ENCODE measurements at places on chromosomes 7 and 10. TPM values are rescaled to one million over a fixed set of nuclear protein-coding genes. Genes with fewer than 3 reads are reported as not detected.

- DNase-seq = no peak
Observed at GRCh38 chr7:151866761-151867655, 9.9 kb downstream of the PRKAG2 start.

Gene ABCA13
- 0.20 TPM for total RNA-seq

- DNase-seq = no peak
Observed at GRCh38 chr7:132397070-132397469, 179.2 kb downstream of the PLXNA4 start.

- no peak for DNase-seq
Observed at GRCh38 chr7:50330696-50331095, 26.2 kb downstream of the IKZF1 start.

GRCh38 chr7:147008530-147008929 is 891.9 kb downstream of the CNTNAP2 start:
- DNase-seq = no peak

Gene ZNF487
- 1.9 TPM for total RNA-seq

Gene NPFFR1
- total RNA-seq = 0.02 TPM

GRCh38 chr10:65341323-65341925 is 1584.4 kb upstream of the LRRTM3 start:
- DNase-seq = no peak

Gene HPSE2
- total RNA-seq = not detected

Gene GPR141
- total RNA-seq = 0.64 TPM

- DNase-seq = no peak
Observed at GRCh38 chr7:5667391-5667790, 114.1 kb downstream of the RNF216 start.

Gene RHOBTB1
- total RNA-seq = 13.5 TPM

Gene POMZP3
- total RNA-seq = 7.9 TPM

DNA sequence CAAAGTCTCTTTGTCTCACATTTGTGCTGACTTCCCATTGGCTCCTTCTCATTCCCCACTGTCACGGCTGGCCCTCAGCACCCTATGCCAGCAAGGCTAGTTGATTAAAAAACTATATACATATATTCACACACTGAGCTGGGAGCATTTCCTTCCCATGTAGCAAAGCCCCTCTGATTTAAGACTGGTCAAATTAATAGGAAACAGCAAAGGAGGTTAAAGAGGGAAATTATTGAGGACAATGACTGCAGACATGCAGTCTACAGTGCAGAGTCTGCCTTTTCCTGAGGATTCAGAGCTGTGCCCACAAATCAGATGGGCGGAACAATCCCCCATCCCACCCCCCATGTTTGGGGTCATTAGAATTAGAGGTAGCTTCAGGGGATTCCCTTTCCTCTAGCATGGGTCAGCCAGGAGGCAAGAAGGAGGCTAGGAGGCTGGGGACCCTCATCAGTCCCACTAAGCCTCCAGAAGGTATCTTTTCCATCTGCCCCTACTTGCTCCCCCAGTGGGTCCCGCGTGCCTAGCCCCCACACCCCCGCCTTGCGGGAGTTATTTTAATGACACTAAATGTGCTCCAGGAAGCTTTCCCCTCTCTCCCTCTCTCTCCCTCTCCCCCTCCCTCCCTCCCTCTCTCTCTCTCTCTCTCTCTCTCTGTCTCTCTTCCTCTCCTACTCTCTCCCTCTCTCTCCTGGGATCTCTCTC is 9.8 kb upstream of the DLX6 start:
- DNase-seq = no peak

Gene SLIT1
- 0.17 TPM for total RNA-seq

Gene LRGUK
- total RNA-seq = 0.20 TPM

GRCh38 chr7:146875981-146876380 is 759.4 kb downstream of the CNTNAP2 start:
- DNase-seq = no peak

DNA sequence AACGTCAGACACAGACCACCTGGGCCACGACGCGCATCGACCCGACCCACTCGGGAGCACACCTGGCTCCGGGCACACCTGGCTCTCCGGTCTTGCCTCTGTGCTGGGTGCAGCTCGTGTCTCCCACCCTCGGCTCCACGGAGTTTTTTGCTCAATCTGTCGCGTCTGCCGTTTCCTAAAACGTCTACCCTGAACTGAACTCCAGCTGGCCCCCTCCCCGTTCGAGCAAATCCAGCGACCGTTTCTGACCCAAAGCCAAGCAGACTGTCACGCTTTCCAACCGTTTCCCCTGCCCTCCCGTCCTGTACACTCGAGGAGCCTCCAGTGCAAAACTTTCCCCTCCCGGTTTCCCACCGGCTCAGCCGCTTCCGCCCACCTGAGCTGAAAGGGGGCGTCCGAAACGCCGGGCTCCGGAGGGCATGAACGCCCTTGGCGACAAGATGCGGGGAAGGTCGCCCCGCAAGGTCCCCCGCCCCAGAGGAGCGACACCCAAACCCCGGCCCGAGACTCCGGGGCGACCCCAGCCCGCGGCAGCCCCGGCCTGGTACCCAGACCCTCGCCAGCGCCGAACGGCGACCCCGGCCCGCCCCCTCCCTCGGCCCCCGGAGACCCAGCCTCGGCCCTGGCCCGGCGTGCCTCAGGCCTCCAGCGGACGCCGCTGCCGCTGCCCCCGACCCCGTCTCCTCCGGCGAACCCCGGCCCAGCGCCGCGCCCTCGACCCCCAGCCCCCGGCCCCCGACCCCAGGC is 557 bp downstream of the CYTH3 start:
- DNase-seq = peak; percentile 40

DNA sequence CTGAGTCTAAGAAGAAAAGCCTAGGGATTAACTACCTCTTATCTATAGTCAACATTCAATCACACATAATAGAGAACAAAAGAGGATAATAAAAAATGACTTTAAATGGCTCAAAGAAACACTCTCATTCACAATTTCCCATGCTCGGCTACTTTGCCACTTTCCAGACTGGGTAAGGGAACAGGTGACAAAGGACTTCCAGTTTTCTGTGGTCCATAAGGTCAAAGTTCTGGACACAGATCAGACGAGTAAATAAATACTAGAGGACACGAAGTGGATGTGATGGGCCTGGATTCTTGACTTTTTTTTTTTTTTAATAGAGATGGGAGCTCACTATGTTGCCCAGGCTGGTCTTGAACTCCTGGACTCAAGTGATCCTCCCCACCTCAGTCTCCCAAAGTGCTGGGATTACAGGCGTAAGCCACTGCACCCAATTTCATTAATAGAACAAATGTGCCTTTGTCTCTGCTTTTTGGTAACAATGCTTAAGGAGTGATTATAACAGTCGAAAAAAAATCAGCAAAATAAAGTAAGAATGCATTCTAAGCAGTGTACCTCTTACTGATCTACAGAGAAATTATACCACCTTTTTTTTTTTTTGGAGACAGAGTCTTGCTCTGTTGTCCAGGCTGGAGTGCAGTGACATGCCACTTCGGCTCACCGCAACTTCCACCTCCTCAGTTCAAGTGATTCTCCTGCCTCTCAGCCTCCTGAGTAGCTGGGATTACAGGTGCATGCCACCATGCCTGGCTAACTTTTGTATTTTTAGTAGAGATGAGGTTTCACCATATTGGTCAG is 70.6 kb downstream of the WAPL start:
- no peak for DNase-seq

- peak; percentile 83 for DNase-seq
Observed at GRCh38 chr7:149495785-149496641, 1.6 kb downstream of the ZNF746 start.

DNA sequence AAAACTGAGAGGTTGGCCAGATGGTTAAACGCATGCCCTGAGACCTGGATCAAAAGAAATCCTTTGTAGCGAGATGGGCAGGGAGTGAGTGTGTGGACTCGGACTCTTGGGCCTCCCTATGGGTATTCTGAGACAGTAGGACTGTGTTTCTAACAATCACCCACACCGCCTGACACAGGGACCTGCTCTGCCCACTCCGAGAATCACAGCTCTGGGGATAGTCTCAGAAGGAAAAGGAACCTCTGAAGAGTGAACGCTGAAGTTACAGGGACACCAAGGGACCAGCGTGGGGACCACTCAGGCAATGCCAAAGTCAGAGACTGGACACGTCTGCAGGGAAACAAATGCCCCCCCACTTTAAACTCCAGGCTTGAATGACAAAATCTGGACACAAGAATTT is 242.1 kb upstream of the TCERG1L start:
- DNase-seq = no peak

Gene RAPGEF5
- 11.4 TPM for total RNA-seq

DNA sequence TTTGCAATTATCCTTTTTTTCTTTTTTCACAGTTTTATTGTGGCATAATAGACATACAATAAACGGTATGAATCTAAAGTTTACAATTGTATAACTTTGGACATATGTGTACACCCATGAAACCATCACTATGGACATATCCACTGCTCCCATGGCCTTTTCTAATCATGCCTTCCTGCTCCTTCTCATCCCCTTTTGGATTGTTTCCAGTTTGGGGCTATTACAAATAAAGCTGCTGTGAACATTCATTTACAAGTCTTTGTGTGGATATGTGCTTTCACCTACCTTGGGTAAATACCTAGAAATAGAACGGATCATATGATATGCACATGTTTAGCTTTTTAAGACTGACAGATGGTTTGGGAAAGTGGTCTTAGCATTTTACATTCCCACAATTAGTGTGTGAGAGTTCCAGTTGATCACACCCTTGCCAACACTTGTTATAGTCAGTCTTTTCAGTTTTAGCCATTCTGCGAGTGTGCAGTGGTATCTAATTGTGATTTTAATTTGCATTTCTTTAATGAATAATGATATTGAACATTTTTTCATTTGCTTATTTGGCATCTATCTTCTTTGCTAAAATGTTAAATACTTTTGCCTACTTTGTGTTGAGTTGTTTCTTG is 120.9 kb upstream of the KAT6B start:
- no peak for DNase-seq

DNA sequence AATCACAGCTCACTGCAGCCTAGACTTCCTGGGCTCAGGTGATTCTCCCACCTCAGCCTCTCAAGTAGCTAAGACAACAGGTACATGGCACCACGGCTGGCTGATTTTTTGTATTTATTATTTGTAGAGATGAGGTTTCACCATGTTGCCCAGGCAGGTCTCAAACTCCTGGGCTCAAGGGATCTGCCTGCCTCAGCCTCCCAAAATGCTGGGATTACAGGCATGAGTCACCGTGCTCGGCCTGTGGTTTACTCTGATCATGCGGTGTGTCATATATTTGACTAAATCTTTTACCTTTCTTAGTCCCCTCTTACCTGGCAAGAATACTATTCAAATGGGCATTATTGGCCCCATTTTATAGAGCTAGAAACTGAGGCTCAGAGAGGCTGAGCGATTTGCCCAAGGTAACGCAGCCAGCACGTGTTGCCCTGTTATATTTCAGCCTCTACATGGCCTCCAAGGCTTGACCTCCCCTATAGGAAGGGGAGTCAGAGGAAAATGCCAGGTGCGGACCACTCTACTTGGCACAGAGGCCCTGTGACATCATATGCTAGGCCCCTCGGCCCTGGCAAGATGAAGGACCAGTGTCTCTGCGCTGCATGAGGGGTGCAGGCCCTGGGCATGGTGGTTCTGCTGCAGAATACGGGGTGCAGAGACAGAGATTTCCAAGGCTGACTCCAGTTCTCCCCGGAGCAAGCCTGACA is 8.2 kb downstream of the ZCCHC24 start:
- no peak for DNase-seq

- DNase-seq = no peak
Observed at GRCh38 chr7:4742852-4743251, 32.6 kb upstream of the AP5Z1 start.

- no peak for DNase-seq
Observed at GRCh38 chr7:27586825-27587224, 75.9 kb downstream of the HIBADH start.

Gene MYOZ1
- total RNA-seq = 0.32 TPM

DNA sequence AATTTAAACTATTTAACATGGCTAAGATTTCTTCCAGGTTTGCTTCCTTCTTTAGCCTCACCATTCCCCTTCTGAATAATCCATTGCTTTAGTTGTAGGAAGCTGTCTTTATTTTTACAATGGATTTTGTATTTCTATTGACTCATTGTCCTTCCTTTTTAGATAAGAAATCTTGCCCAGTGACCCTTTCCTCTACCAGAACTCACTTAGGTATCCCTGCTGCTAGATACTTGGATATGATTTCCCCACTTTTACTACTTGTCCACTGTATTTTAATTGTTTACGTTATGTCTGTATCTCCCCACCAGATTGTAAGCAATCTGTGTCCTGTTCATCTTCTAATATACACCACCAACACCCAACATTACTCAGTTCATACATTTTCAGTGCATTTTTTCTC is 47.7 kb upstream of the MDFIC start:
- DNase-seq = no peak

DNA sequence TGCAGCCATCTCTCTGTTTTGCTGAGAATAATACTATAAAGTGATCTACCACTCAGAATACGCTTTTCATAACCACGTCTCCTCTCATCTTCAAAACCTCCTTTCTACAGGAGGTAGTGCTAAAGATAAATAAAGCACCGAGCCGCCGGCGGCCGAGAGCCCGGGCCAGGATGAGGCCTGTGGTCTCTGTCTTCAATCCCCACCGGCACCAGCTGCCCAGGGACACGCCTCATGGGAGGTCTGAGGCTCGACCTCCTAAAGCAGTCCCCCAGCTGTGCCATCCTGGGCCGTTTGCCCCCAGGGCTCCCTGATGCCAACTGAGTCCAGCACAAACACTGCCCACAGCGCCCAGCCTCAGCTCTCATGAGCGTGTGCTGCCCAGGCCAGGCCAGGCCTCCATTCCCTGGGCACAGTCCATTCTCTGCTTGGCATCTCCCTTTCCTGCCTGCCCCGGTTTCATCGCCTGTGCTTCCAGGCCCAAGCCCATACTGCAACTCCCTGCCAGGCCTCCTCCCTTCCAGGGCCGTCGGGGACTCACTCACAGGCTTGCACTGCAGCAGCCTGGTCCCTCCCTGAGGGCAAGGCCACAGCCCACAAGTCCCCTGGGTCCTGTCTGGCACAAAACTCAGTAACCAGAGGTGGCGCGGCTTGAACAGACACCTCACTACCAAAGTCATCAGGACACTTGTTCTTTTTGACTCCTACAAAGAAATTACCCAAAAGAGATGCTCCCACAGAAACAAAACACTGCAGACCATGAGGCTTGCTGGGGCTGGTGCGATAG is 2.5 kb downstream of the INTS1 start:
- no peak for DNase-seq

GRCh38 chr7:32043688-32044087 is 26.5 kb downstream of the PDE1C start:
- DNase-seq = no peak

DNA sequence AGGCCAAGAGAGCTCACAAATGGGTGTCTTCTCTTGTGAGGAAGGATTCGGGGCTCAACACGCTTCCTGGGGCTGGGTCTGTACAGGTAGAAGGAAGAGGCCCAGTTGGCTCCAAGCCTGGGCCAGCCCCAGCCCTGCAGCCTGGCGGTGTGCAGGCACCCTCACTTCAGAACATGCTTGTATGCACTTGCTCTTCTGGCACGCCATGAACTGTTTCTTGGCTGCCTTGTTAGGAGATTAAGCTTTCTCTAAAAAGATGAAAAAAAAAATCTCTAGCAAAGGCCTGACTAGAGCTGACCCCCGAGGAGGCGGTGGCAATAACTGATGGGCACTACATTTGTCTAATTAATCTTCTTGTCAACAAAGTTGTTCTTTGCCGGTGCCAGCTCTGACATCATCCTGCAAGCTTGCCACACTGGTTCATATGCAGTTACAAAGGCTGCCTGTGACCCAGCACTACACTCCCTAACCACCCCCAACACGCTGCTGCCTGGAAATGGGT is 94.7 kb downstream of the WDR11 start:
- DNase-seq = no peak

- peak; percentile 71 for DNase-seq
Observed at GRCh38 chr7:135755351-135755753, 6.7 kb upstream of the FAM180A start.
